Activated CD4-positive, alpha-beta T cell treated with anti-CD3 and anti-CD28 coated beads for 24 hours (primary cell): ENCODE measurements at places on chromosomes 3 and 15.

DNA sequence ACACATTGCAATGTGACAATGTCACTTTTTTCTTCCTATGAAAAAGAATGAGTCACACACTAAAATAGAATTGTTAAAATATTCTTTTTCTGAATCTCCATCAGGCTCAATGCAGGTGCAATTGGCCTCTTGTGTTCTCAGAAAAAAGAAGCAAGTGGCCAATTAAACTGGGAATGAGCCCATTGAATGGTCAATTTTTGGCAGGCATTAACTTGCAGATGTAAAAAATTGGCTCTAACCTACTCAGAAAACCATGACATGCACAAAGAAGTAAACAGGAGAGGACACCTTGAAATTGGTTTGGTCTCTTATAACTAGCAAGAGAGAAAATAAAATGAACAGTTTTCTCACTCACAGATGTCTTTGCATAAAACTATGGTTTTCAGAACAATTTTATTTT, 820.8 kb downstream of the TBL1XR1 start:
- no peak for DNase-seq

- DNase-seq: no peak
Measured at GRCh38 chr3:182139627-182140357, 428.1 kb downstream of the SOX2 start.

GRCh38 chr3:158368271-158368670, 202.7 kb upstream of the MLF1 start:
- DNase-seq: no peak

GRCh38 chr3:122660297-122660974, 20.2 kb upstream of the PARP14 start:
- DNase-seq: no peak

- DNase-seq: peak; percentile 59
Measured at GRCh38 chr3:196207833-196208607, 3.2 kb downstream of the ZDHHC19 start.

GRCh38 chr15:94105760-94106159, 125.6 kb upstream of the MCTP2 start:
- DNase-seq: no peak

DNA sequence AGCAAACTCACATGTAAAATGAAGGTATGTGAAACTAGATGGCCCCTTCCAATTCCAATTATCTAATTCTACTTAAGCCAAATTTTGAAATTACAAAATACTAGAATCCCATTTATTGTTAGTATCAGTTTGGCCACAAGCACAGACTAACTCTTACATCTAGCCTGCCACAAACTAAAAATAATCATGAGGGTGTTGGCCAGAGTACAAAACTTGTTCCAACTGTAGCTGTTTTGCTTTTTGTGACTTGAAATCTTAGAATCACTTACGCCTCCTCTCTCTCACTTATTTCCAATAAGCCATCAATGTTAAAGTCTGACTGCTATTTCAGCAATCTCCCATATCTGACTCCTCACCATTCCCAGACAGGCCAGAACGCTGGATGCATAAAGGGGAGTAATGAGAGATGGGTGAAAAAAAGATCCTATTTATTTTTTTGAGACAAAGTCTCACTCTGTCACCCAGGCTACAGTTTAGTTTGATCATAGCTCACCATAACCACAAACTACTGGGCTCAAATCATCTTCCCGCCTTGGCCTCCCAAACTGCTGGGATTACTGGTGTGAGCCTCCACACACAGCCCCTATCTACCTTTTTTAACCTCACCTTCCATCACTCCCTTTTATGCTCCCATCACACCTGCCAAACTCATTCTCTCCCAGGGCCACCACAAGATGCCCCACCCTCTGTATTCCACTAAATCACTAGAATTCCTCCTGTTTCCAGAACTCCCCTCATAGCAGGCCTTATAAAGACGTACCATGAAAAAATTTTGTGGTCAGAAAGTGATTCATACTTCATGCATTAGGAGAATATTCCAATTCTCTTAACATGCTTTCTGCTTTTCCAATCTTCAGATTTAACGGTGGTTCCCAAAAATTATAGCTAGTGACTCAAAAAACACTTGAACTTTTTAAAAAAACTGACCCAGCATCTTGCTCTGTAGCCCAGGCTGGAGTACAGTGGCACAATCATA, 36.5 kb downstream of the ATOSA start:
- no peak for DNase-seq

DNA sequence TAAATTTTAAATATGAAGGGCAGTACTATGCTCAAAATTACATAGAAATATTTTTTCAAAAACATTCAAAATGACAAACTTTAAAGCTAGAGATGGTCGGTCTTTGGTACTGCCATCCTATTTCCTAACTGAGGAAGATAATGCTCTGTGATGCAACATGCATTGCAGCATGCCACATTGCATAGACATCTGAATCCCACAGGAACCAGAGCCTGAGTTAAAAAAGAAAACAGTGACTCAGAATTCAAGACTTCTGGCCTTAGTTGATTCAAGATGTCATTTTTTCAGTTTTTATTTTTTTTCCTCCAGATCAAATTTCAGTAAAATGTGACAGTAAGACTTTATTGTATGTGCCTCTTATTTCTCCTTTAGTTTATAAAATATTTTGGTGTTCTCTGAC, 33.1 kb downstream of the TP63 start:
- DNase-seq: no peak

DNA sequence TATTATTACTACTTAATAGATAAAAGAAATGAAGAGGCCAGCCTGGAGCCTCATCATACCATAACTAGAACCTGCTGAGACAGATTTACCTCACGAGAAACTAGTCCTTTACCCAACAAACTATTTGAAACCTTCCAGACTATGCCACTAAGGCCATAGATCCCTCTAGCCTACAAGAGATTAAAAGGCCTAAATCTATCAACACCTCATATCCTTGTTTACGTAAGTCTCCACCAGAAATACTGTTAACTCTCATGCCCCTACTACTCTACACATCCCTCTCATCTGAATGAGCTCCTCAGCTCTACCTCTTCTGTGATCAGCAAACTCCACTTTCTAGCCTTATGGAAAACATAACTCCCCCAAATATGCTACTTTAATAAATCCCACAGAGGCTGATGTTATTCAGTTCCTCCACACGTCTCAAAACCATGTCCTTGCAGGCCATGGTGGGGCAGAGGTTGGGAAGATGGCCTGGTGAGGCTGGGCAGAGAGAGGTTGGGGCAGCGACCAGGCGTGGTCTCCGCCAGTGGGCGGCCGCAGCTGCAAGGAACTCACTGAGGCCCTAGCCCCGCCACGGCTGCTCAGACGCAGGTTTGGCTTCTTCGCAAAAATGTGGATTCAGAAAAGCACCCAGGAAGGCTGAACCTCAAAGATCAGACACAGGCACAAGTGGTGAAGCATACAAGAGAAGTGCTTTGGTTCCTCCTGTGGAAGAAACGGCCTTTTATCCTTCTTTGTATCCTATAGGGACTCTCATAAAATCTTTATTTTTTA, 65.8 kb downstream of the GSK3B start:
- no peak for DNase-seq

DNA sequence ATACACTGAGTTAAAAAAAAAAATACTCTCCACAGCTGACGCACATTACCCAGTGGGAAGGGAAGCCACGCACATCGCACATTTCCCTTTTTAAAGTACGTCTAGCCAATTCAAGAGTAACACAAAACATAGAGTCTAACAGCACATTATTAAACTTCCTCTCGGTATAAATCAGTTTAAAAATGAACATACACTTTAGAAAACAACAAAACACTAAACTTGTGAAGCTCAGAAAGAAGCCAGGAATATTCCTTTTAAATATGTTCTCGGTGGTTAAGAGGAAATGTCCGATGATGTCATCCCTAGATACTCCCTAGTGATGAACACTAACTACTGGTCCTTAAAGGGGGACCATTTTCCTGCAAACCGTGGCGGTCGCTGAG, 721 bp downstream of the MYEF2 start:
- no peak for DNase-seq

- DNase-seq: no peak
Measured at GRCh38 chr3:195191580-195191979, 79.4 kb downstream of the XXYLT1 start.

DNA sequence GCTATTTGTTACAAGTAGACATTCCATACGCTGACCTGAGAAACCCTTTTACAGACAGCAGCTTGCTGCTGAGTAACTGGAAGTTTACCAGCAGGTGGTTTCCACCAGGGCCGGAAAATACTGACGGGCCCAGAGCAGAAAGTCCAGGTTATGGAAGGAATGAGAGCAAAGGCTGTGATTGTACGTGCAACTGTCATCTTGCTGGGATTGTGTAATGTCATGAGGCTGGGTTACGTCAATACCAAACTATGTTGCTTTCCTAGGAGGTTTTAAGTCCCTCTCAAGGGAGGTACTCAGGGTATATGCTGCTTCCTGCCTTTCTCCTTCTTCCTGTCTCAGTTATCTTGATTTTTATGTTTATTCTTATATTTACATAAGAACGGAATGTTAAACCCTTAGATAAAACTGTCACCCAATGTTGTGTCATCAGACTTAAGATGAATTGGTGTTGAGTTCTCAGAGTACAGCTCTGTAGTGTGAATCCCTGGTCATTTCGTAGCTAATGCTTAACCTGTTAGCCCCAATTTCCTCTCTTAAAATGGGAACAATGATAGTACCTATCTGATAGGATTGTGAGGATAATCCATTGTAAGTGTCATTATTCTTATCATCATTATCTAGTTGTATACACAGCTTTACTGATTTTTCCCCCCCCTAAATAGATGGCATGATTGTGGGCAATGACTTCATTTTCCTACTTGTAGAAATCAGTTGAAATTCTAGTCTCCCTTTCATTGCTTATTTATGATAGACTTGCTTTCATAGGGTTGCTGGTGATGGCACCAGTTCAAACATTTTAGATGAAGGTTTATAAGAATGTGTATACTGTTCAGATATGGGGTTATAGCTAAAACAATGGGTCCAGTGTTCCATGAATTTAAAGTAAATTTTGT, 101.4 kb downstream of the FNDC3B start:
- no peak for DNase-seq

GRCh38 chr15:81880833-81881232, 165.0 kb downstream of the MEX3B start:
- no peak for DNase-seq

DNA sequence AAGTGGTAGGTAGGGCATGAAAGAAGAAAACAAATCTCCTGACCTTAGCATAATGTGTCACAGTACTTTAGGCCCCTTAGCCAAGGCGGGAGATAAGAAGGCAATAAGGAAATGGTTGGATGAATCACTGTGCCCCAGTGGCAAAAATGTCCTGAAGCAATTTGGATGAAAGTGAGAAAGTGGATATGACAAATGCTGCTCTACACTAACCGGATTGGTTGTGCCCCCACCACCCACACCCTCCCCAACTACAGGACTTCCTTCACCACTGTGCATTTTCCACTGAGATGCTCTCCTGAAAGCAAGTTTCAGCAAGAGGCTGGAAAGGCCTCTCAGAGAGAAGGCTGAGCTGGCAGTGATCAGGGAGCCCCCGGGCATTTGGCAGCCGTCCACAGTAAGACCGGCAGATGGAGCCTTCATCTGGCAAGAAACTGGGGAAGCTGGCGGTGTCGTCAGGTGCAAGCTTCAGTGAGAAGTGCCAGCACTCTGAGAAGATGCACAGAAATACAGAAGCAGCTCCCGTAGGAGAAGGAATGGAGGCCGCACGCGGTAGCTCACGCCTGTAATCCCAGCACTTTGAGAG, 63.8 kb downstream of the ATP1B3 start:
- peak; percentile 3 for DNase-seq

DNA sequence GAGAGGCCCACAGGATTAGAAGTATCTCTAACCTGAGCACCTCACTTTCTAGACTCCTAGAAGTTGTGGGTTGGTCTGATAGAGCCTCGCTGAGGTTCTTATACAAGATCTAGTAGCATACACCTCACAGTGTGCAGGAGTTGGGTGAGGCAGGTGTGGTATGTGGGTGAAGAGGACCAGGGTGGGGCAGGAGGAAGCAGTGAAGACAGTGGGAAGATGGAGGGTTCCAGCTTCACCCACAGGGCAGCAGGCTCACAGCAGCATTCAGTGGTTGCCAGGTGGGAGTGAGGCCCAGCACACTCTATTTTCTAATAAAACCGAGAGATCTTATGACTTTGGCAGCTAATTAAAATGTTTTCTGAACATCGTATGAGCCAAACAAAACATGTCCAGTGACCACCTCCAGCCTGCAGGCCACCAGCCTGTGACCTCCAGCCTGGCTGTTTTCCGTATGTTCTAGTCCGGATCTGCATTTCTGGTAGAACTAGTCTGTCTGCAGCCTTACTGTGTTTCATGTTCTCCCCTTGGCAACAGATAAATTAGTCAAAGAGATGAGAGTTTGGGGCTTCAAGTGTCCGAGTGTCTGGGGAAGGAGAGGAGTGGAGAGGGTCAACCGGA, 170.4 kb upstream of the CTDSPL start:
- no peak for DNase-seq

- no peak for DNase-seq
Measured at GRCh38 chr3:53845881-53846133, 412 bp downstream of the CHDH start.

- DNase-seq: no peak
Measured at GRCh38 chr15:69920221-69920620, 177.5 kb downstream of the TLE3 start.

DNA sequence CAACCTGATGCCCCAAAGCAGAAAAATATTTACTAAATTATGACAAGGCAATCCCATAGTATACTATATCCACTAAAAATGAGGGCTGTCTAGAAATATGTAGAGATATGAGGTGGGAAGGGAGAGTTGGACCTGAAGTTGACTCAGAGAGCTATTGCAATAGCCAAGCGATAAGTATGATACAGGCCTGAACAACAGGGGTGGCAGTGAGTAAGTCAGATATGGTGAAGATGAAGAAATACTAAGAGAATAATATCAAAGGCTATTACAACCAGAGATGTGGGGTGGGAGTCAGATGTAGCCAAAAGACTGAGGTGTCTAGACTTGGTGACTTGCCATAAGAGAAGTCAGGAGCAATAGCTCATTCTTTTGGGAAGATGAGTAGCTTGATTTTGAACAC, 9.2 kb downstream of the HSPBAP1 start:
- DNase-seq: no peak

DNA sequence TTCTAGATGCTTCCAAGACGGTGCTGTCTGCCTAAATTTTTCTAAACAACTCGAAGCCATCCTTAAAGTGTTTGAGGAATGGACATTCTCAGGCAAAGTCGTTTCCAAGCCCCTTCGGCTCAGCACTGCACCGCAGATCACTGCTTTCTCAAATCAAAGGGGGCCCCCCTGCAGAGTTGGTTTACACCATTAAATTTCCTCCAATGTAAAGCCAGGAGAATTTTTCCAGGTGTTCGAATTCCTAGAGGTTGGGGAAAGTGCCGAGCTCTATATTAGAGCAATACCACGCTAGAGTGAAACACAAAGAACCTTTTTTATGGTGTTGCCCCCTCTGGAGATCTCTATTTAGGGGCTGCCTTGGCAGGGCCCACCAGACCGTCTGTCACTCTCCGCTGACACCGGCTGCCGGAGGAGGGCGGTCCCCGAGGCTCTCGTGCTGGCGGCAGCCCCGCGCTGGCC, 277.9 kb upstream of the NR2F2 start:
- DNase-seq: no peak

DNA sequence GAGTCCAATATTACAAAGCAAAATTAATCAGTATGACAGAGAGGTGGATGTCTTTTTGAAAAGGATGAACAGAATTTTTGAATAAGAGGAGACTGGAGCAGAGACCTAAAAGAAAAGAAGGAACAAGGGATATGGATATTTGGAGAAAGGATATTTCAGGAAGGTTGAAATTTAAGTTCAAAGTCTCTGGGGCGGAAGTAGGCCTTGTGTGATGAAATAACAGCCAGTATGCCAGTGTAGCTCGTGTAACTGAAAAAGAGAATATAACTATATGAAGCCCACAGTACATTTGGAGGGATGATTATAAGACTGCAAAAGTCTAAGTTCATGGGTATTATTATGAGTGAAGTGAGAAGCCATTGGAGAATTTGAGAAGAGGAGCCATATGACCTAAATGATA, 766.7 kb downstream of the GBE1 start:
- no peak for DNase-seq
